ENCODE measurements at places on chromosomes 4 and X.

- no peak for DNase-seq
These were observed 9.7 kb downstream of the BCORL1 start for GRCh38 chrX:129992181-129992580.

GRCh38 chrX:110691446-110691845, 104.2 kb downstream of the CHRDL1 start:
- DNase-seq: no peak

- DNase-seq: no peak
These were observed 254.3 kb upstream of the AGA start for GRCh38 chr4:177696438-177696966.

DNA sequence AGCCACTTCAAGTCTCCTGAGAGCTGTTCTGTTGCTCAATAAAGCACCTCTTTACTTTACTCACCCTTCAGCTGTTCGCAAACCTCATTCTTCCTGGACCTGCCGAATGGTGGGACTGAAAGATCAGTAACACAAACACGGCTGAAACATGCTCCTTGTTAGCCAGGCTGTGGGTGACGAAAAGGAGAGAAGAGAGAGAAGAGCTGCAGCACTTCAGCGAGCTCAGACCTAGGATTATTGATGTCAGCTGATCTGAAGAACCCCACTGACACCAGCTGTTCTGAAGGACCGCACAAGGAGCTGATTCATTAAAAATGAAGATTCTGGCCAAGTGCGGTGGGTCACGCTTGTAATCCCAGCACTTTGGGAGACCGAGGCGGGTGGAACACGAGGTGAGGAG, 2020.0 kb upstream of the ADGRL3 start:
- no peak for DNase-seq

DNA sequence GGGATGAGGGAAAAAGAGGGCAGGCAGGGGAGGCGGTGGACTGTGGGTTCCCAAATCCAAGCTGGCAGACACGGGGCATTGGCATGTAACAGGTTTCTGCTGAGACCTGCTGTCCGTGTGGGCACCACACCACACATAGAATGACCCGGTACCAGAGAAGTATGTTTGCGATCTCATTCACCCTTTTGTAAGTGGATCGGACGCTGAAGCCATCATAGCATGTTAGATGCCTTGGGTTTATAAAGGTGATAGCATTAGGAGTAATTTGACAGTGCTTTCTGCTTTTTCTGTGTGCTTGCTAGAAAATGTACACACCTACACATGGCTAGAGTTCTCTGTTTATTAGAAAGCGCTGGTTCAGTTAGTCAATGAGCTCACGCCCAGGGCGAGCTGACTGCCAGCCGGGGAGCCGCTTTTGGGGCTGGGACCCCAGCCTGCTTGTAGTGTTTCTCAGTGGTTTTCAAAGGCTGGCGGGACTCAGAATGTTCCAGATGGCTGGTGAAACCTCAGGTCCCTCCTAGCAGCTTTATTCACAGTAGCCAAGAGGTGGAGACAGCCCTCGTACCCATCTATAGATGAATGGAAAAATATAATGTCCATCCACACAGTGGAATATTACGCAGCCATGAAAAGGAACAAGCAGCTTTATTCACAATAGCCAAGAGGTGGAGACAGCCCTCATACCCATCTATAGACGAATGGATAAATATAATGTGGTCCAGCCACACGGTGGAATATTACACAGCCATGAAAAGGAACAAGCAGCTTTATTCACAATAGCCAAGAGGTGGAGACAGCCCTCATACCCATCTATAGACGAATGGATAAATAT, 579 bp downstream of the IL3RA start:
- DNase-seq: no peak

DNA sequence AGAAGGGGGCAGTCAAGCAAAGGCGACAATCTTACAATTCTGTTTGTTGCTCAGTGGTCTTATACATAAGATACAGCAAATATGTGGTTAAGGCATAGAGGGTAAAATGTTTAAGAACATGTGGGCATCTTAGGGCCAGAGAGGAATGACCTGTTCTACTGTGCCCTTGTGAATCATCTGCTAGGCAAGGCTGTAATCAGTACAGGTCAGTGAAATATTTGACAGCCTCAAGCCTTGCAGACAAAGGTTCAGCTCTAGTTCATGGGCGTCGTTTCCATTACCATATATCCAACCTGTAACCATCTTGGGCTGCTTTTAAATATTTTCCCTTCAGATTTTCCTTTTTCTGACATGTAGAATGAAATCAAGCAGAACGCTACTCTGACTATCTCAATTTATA, 37.3 kb downstream of the AGA start:
- no peak for DNase-seq

All from stimulated activated CD4-positive, alpha-beta T cell treated with anti-CD3 and anti-CD28 coated beads, TNF-alpha, amount 100 ng/mL, for 1 hour (primary cell).